ENCODE measurements at places on chromosomes 16 and 17.

DNA sequence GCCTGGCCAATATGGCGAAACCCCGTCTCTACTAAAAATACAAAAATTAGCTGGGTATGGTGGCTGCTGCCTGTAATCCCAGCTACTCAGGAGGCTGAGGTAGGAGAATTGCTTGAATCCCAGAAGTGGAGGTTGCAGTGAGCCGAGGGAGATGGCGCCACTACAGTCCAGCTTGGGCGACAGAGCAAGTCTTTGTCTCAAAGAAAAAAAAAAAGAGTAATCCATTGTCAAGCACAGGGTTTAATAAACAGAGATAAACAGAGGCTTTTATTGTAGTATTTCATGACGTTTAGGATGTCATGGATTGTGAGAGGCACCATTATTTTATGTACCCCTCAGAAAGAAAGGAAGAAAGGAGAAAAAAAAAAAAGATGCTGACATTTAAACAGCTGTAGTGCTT is 75.2 kb upstream of the RNU2-1 start:
- no peak for DNase-seq

DNA sequence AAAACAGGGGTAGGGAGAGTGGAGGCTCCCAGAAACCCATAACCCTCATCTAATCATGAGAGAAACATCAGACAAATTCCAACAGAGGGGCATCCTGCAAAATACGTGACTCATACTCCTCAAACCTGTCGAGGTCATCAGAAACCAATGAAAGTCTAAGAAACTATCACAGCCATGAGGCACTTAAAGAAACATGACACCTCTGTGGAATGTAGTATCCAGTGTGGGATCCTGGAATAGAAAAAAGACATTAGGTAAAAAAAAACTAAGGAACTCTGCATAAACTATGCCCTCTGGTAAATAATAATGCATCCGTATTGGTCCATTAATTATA is 16.4 kb downstream of the CDH5 start:
- peak; percentile 86 for DNase-seq

DNA sequence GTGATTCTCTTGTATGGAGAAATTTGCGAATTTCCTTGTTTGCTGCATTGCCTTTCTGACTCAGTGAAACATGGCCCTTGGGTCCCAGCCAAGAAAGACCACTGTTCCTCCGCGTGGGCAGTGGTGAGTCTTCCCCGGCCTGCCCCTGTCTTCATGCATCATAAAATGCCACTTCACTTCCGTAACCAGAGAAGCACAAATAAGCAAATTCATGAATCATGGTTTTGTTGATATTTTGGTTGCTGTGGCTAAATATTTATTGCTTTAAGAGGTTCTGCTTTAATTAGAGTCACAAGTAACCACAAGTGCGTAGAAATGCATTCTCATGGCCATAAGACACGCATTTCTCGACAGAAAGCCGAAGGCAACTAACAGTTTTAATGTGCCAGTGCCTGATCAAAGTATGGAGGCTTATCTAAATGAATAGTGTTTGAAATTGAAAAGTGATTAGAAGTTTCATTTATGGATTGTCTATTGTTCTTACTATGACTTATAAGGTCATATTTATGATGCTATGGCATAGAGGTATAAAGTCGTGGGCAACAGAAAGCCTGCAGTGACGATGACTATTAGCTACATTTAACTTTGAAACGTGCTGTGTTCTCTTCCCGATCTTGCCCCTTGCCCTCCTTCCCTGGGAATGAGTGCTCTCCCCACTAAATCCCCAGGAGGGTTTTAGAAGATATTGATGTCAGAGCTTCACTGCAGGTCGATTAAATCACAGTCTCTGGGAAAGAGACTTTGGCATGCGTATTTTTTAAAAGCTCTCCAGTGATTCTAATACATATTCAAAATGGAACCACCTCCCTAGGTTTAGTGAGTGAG is 76.0 kb downstream of the WIPI1 start:
- peak; percentile 93 for DNase-seq

- peak; percentile 6 for DNase-seq
These were observed 46.5 kb downstream of the STX8 start for GRCh38 chr17:9529033-9529700.

GRCh38 chr16:51049678-51050376 is 101.2 kb downstream of the SALL1 start:
- no peak for DNase-seq

DNA sequence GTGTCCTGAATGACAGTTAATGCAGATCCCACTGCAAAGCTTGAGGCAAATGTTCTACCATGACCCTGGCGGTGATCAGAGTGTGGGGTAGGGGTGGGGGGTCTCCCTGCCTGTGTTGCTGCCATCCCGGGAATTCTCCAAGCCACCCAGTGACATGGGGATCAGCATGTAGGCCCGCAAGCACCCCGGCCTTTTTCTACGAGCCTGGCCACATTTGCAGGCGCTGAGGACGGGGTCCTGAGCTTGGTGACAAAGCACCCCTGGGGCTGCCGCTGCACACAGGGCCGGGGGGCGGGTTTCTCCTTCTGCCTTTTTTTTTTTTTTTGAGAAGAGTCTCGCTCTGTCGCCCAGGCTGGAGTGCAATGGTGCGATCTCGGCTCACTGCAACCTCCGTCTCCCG is 35.8 kb downstream of the SLC7A5 start:
- no peak for DNase-seq

DNA sequence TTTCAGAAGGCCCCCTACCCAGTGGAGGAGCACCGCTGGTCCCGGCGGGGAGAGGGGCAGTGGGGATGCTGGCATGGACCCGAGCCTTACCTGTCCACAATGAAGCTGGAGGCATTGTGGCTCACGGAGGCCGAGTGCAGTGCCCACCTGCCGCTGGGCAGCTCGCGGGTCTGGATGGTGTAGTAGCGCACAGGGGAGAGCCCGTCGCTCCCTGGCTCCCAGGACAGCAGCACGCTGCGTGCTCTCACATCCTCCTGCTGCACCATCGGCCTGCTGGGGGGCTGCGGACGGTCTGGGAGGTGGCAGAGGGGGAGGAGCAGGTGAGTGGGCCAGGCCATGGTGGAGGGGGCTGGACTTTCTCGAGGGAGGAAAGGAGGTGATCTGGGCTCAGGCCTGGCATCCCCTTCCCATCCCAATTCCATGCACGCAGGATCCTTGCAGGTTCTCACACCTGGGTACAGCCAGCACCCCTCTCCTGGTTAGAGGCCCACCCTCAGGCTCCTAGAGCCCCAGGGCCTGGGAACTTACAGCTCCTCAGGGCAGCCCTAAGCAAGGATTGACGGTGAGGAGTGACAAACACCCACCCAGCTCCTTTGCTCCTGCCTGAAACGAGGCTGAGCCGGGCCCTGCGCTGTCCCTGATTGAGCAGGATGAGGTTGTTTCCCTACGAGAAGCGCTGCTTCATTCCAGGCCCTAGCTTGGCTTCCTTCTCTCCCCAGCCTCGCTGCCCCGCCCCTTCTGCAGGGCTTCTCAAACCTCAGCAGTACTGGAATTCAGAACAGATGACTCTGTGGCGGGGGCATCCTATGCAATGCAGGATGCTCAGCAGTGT is 76.2 kb upstream of the CDC42EP4 start:
- no peak for DNase-seq

DNA sequence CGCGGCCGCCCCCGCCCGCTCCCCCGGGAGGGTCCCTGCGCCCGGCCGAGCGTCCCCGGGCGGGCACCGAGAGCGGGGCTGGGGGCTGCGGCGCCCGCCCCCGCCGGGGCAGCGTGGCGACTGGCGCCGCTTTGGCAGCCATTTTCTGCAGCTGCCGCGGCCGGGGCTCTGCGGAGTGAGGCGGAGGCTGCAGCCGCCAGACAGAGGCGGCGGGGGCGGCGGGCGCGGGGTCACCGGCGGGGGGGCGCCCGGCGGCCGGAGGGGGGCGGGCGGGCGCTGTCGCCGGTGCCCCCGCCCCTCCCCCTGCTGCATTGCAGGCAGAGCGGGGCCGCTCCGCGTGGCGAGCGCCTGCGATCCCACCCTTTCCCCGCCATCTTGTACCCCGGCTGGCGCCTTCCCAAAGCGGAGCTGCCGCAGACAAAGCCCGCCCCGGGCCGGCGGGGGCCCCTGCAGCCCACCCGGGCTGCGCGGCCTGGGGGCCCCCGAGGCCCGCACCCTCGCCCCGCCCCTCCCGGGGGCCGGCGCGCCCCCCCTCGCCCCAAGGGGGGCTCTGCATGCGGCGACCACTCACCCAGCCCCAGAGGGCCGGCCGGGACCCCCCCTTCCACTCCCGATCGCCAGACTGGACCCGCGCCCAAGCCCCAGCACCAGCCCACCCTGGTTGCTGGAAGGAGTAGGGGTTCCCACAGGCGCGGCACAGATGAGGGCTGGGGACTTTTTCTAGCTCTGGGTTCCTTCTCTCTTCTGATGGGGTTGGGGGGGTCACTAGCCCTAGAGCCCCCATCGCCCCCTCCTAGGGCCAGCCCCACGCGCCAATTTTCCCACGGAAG is 16.6 kb upstream of the CBX8 start:
- no peak for DNase-seq

DNA sequence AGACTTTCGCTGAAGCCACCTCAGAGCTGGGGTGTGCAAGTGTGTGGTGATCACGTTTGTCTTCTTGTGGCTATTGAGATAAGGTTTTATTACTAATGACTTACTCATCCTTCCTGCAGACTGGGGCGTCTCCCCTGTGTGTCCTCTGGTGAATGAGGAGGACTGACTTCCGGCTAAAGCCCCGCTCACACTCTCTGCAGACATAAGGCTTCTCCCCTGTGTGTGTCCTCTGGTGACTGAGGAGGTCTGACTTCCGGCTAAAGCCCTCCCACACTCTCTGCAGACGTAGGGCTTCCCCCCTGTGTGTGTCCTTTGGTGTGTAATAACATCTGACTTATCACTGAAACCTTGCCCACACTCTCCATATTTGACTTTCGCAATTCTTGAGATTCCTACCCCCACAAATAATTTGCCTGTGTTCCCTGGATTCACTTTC is 19.4 kb downstream of the PRDM7 start:
- DNase-seq = peak; percentile 37

DNA sequence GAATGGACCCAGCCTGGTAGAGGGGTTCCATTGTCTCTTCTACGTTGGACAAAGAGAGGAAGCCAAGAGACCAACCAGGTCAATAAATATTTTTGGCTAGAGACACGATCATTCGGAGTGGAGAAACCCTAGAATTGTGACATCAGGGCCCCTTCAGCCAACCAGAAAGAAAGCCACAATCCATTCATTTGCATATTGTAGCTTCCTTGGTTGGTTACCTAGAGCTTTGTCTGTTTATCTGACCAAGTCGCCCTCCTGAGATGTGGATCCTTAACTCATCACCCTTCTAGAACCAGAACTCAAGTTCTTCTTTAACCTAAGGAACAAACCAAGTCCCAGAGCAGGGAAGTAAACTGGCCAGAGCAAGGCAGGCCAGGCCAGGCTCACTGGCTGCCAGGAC is at the start of gene CCDC182:
CCDC182 (minus strand) TSS at position 58 of the 400 bp plus-strand sequence; CDS start at position 31, 27 bp downstream.
- no peak for DNase-seq

DNA sequence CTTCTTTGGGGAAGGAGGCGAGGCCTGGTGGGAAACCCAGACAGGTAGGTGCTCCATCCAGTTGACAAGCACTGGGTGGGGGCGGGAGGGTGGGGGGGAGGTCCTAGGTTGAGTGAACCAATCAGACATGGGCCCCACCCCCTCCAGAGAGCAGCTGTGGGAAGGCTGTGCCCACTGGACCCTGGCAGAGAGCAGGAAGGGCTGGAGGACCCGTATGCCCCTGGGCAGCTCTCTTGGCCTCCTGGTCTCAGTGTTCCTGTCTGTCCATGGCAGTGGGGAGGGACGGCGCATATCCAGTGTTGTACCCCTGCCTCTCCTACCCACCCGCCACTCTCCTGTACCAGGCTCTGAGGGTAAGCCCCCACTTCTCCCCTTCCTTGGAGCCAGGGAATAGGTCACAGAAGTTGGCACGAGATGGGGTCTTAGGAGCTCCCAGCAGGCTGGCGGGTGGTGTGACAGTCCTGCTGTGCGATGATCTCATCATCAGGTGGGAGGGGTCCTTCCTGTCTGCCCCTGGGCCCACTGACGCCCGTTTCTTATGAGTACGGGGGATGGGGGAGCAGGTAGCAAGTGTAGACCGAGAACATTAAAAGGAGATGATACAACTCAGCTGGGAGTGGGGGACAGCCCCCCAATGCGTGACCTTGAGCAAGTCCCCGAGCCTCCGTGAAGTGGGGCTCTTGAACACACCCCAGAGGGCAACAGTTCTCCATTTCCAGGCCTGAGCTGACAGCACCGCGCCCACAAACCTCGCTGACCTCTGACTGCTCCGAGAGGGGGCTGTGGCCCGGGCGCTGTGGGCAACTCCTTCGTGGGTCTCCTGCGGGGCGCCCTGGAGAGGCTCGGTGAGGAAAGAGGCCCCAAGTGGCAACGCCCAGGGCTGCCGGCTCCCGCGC is 1.2 kb upstream of the ZFPM1 start:
- no peak for DNase-seq

- no peak for DNase-seq
These were observed 8.6 kb downstream of the CYB561 start for GRCh38 chr17:63437287-63438091.

DNA sequence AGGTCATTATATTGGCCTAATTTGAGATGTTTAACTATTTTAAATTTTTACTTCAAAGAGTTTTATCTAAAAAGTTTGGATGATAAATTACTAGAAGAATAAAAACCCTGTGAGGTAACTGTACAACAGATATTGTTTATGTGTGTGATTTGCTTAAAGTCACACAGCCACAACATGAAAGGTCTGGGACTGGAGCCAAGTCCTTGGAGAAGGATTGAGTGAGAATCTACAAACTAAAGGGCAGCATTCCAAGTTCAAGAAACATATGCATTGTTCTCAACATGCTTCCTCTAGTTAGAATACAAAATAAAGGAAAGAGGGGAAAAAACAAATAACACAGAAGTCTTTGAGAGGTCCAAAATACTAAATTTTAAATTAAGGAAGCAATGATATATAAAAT is 131.5 kb upstream of the MON1B start:
- no peak for DNase-seq

GRCh38 chr16:560204-560700 is at the start of gene PRR35:
Gene PRR35, plus strand, starts transcription at chr16:560394. Its CDS starts 2,901 bp downstream, at chr16:563295.
- DNase-seq = no peak

DNA sequence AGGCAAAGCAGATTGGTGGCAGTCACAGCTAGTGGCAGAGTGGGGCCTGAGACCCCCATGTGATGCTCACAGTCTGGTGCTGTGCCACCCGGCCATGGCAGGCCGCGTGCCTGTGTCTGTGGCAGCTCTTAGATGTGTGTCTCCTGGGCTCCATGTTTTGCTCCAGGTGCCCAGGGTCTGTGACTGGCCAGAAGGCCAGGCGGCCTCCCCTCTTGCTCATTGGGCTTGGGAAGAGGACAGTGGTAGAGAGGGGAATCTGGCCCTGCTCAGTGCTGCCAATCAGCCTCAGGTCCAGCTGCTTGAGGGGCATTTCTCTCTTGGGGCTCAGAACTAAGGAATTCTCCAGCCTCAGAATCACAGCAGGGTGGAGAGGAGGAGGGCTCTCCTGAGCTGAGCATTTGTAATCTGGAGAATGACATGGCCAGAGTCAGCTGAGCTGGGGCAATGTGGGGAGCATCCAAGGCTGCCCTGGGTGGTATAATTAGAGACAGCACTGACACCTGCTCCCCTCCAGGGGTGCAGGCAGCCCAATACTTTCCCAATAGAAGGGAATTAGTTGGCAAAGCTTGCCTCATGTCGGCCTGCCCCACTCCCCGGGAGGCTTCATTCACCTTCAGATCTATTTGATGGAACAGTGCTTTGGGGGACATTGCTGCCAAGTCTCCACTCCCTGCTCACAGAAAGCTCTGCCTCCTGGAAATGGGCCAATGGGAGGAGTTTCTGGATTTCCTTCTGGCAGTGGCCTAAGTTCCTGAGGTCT is 2.7 kb upstream of the LASP1NB start:
- peak; percentile 29 for DNase-seq

GRCh38 chr17:32783602-32784001 is 93.3 kb downstream of the MYO1D start:
- peak; percentile 45 for DNase-seq

- no peak for DNase-seq
These were observed 14.2 kb downstream of the SLC47A2 start for GRCh38 chr17:19702217-19702641.

GRCh38 chr17:57861790-57862693 is 12.2 kb upstream of the MRPS23 start:
- DNase-seq = no peak

Data from HFF-Myc (cell line).